Breast epithelium (tissue), 4 donors: ENCODE measurements at places on chromosomes 1 and 21.

DNA sequence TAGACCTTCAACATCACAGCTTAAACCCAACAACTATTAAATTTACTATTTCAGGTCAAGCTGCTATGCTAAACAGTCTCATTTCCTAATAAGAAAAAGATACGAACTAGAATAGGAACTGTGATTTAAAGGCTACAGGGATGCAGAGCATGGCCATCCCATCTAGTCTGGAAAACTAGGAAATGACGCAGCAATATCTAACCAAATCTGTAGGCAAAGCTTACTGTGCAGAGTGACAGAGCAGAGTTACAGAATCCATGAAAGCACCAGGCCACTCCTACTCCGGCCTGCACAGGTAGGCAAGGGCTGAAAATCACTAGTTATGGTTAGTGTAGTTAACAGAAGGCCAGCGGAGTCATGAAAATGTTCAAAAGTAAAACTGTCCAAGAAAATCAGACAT, 2.1 kb downstream of the HLCS start:
- DNase-seq: no peak

DNA sequence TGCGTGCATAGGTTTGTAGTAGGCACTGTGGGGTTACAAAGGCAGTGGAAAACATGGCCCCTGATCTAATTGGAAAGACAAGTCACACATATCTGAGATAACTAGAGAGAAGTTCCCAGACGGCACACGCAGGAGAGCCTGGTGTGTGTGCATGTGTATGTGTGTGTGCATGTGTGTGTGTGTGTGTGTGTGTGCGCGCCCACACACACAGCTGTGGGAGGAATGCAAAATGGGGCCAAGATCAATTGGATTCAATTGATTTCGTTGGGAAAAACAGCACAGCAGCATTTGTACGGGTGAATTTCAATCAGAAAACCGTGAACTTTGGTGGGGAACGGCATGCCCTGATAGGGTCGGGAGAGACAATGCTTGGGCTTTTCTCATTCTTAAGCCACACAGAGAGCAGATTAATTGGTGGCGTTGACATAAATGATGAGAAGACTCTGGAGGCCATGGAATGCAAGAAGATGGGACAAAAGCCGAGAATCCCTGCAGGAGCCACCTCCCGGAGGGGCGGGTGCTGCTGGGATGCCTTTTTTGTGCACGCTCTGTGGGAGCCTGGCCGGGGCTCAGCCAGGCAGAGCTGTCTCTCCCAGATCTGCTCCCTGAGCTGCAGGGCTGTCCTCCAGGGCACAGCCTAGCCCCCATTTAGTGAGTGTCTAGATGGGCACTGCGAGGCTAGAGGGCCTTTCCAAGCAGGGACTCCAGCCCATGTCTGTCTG, 322.0 kb downstream of the CAMTA1 start:
- no peak for DNase-seq

DNA sequence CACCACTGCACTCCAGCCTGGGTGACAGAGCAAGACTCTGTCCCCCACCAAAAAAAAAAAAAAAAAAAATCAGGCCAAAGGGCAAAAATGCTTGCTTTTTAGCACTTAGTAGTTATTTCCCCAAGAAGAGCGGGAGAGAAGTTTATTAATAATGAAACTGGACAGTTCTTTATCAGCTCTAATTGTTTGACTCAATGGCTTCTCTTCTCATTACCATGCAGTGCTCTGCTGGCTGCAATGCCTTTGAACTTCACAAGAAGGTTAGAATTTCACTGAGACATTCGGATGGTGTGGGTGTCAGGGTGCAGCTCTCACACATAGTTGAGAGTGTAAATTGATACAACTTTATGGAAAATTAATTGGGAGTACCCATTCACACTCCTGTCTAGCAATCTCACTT, 63.7 kb downstream of the EDARADD start:
- no peak for DNase-seq

DNA sequence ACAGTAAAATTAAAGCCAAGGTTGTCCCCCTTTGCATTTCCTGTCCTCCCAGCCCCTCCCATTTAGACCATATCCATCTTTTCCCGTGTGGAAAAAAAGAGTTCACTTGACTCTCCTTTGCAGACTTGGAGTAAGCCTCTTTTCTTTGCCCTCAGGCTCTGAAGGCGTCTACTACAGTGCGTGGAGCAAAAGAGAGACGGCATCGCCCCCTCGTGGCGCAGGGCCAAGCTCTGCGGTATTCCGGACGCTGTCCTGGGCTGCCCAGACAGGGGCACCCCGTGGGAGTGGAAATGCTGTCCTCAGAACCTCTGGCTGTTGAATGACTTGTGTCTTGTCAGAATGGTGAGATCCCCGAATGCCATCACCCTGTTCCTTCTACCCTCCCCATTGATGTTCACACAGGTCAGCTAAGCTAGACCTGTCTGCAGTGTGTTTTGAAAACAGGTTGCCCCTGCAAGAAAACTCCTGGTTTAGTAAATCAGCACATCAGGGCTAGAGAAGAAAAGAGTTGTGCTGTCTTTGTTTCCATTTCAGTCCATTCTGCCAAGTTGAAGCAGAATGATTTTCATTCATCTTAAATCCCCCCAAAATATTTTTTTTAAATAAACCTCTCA, 12.3 kb upstream of the GJA8 start:
- DNase-seq: no peak

GRCh38 chr21:19648391-19648790, 1244.8 kb upstream of the TMPRSS15 start:
- no peak for DNase-seq

- no peak for DNase-seq
Observed at GRCh38 chr1:26239936-26240335, 5.9 kb downstream of the CEP85 start.

GRCh38 chr1:112464501-112464900, 44.3 kb upstream of the WNT2B start:
- peak; percentile 89 for DNase-seq

GRCh38 chr1:183164340-183164739, 21.7 kb upstream of the LAMC2 start:
- DNase-seq: no peak

GRCh38 chr1:109845658-109846057, 65.0 kb upstream of the CSF1 start:
- no peak for DNase-seq

DNA sequence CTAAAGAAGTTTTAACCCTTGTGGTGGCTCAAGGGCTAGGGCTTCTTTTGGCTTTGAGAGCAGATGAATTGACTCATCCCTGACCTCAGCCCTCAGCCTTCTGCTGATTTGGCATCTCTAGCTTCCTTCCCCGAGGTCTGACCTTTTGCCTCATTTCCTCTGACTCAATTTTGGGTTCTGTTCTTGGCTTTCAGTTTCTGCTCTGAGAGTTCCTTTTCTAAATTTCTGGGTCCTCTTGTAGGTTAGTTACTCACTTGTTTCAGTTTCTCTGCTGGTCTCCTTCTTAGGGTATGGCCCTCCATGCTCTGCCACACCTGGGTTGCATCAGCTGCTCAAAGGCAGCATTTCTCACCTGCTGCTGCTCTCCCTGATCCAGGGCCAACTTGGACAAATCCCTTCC, 19.4 kb downstream of the PDE4B start:
- DNase-seq: no peak

DNA sequence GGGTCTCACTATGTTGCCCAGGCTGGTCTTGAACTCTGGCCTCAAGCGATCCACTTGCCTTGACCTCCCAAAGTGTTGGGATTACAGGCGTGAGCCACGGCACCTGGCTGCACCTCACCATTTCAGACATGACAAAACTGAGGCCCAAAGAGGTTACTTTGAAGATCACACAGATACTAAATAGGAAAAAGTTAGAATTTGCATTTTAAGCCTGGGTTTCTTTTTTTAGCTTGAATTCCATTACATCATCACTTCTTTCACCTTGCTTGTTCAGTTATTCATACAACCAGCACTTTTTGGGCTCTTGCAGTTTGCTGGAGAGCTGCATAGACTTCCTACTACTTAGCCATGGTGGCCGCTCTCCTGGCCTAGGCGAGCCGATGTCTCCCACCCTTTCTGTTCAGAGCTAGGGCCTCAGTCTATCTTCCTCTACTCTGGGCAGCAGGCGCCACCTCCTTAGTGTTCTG, 16.3 kb upstream of the CD2 start:
- DNase-seq: no peak

DNA sequence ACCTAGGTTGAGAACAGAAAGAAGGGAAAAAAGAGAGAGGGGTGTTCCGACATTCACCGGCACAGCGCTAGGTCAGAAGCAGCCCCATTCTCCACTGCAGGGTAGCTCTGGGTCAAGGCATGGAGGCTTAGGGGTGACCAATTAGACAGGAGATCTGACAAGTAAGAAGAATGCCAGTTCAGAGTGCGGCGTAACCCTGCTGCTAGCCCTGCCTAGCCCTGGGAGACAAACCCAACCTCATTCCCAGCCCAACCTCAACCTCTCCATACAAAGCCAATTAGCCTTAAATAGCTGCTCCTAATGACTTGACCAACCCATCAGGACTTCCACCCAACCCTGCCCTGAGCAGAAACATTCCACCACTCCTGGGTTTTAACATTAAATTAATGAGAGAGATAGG, 3.4 kb downstream of the PRELP start:
- no peak for DNase-seq

GRCh38 chr1:6328091-6328490, 65.5 kb downstream of the ACOT7 start:
- DNase-seq: no peak

- DNase-seq: peak; percentile 40
Observed at GRCh38 chr1:42035205-42035829, 116.6 kb upstream of the HIVEP3 start.

- DNase-seq: no peak
Observed at GRCh38 chr1:198491596-198491995, 48.9 kb downstream of the ATP6V1G3 start.

GRCh38 chr1:151165281-151165737, 393 bp downstream of the LYSMD1 start:
- no peak for DNase-seq

- DNase-seq: no peak
Observed at GRCh38 chr1:2517966-2518365, 8.4 kb downstream of the PANK4 start.

GRCh38 chr1:189301235-189301634, 1176.4 kb downstream of the BRINP3 start:
- DNase-seq: no peak

DNA sequence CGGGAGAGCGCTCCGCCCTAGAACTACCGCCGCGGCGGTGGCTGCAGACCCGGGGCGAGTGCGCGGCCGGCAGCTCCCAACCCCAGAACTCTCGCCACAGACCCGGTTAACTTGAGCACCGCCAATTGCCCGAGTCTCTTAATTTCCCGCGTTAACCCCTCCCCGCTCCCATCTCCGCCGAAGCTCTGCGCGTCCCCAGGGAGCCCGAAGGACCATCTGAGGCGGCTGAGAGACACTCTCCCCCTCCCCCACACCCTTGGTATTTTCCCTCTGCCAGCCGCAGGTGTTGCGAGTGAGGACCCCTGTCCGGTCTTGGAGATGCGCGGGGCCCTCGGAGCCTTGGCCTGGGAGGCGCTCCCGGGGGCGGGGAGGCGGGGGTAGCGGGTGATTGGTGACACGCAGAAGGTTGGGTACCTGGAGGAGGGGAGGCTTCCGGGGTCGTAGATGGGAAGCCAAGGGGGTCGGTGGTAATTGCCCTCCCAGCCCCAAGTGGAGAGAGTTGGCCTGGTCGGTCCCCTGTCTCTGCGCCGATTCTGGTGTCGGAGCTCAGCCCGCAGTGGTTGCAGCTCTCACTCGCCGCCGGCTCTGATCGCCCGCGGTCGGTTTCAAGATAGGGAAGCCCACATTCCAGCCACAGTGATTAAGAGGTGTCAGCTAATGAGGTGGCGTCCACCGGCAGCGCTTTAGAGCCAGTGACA, 858 bp upstream of the SUSD4 start:
- no peak for DNase-seq

- no peak for DNase-seq
Observed at GRCh38 chr1:41444785-41445184, 39.7 kb downstream of the EDN2 start.

GRCh38 chr1:8706995-8707396, 110.4 kb downstream of the RERE start:
- no peak for DNase-seq

- no peak for DNase-seq
Observed at GRCh38 chr21:38951095-38951730, 145.5 kb downstream of the ETS2 start.
